ENCODE measurements at places on chromosomes 11 and 22.

GRCh38 chr11:121152764-121153163 lies 51.7 kb downstream of the TECTA start:
- no peak for DNase-seq

GRCh38 chr22:41094041-41094593 lies 1.7 kb downstream of the EP300 start:
- no peak for DNase-seq

DNA sequence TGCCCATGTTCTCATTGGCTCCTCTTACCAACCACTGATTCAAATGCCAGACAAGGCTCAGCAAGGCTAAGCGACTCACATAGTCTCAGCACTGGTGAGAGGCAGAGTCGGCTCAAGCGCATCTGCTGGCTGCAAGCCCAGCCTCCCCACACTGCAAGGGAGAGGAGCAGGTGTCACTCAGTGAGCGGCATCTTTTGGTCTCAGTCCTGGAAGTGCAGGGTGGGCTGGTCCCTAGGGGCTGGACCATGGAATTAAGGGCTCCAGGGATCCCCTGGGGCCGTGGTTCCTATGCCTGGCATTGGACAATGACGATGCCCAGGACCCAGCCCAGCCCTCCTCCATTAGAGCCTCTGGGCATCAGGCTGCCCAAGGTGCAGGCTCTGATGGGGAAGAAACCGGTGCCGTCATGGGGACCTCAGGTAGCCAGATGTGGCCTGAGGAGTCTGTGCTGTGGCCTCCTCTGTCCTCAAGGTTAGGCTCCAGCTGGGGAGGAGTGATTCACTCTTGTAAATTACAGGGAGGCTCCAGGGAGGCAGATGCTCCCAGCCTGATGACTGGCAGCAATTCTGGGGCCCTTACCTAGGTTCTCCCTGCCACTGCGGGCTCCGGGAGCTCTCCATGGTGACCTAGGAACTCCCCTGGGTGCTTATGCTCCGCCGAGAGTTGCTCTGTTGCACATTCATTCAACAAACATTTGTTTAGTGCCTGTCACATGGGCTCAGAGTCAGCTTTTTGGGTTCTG lies 28.0 kb downstream of the FADS2 start:
- no peak for DNase-seq

DNA sequence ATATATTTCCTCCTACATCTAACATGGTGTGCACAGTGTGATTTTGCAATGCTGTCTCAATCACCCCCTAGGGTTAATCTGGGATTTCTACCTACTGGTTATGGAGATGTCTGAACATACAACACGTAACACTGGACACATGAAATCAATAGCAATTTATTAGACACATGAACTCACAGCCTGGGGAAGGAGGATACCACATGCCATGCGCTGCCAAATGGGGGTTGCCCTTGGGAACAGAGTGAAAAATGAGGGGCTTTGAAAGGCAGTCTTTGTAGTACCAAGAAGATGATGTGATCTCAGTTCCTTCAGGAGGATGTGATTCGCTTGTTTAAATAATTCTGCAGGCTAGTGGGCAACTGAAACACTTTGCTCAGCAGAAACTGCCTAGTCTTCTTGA lies 253.6 kb upstream of the LRRC4C start:
- DNase-seq, result no peak

DNA sequence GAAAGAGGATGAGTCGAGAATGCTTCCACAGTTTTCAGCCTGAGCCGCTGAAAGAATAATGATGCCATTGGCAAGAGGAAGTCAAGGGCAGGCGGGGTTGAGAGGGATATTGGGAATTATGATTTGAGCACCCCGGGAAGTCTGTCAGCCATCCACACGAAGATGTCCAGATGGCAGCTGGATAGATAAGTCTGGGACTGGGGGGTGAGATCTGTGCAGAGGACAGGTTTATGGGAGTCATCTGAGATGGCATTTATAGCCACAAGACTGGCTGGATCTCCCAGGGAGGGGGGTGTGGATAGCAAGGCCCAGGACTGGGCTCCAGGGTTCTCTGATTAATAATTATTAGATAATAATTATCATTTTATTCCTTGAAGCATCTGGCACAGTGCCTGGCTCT lies 5.1 kb upstream of the STIP1 start:
- no peak for DNase-seq

DNA sequence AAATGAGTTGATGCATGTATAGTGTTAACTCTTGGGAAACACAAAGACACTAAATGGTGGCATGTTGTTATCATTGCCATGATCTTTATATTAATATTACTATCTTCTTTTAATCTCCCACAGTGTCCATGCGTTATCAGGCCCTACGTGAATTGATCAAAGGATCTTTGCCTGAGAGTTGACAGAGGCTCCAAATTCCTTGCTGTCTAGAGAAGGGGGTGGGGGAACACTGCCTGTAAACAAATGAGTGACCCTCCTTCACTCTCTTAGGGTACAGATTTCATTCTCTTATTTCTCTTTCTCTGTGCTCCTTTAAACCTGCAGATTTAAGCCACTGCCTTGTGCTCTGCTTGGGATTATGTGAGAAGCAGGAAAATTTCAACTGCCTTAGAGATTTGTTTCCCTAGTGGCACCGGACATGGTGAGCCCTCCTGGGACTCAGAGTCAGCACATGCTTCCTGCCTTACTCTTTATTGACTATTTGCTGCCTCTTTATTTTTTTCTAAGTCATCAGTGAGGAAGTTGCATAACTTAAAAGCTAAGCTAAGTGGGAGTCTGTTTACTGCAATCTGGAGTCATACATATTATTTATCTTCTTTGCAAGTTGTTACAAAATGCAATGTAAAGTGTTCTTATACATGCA lies 122.9 kb downstream of the MAML2 start:
- DNase-seq, result no peak

- no peak for DNase-seq
Observed at GRCh38 chr22:49789289-49790141, 38.2 kb downstream of the BRD1 start.

DNA sequence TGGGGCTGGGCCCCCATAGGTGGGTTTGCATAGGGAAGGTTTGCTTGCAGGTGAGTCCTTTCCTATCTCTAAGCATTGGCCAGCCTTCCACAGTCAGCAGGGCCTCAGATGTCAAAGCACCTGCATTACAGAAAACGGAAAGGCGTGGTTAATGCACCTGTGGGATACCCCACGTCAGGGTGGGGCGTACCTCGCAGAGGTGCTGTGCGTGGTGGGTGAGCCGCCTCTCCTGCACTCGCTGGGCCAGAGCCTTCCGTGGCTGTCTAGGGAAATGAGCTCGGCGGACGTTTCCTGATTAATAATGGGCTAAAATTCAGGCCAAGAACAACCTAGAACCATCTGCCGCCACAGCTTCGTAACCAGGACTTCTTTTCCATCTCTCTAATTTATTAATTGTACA lies 32.3 kb downstream of the ST14 start:
- no peak for DNase-seq

- no peak for DNase-seq
Observed at GRCh38 chr11:69466039-69466438, 15.4 kb upstream of the LINC01488 start.

GRCh38 chr11:84476581-84476980 lies 1150.6 kb downstream of the DLG2 start:
- no peak for DNase-seq

- no peak for DNase-seq
Observed at GRCh38 chr11:60159868-60160267, 23.0 kb downstream of the MS4A6A start.

DNA sequence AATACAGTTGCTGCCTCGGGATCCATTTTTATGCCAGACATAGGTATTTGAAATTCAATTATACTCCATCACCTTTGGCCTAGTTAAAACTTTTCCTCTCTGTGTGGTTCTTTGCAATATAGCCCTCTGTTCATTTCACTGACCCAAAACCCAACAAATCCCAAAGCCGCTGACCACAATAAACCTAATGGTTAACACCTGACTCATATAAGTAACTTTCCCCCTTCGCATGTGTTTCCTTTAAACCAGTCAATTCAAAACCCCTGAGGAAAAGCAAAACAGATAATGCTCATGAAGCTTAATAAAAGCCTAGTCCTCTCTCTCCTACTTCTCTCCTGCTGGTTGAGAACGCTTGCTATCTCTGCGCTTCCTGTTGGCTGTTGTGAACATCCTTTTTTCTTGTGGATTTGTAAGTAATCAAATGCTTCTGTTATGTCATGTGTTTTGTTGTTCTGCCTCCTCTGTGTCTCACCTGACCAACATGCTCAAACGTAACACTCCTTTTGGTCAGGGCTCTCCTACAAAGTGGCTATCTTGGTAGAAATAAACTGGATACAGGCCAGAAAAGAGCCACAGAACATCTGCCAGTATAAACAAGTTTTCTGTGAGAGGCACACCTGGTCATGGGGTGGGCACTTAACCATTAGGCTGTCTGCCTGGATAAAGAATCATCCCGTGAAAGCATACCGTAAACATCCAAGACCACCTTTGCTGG lies 652.6 kb downstream of the METTL15 start:
- no peak for DNase-seq

DNA sequence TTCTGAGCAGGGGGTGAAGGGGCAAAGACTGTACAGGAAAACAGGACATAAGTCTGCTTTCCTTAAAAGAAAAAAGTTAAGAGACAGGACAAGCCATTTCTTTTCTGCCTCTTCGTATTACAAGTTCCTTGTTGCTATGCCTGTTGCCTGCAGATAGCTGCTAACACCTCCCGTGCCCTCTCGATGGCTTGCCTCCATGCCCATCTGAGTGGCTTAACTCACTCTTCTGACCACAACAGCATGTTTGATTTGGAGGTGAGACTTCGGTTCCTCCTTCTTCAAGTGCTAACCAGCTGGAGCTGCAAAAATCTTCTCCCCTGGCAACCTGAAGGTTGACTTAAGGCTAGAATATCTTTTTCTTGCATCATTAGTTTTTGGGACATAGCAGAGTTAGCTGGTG lies 103.1 kb downstream of the PRR5L start:
- no peak for DNase-seq

- DNase-seq, result no peak
Observed at GRCh38 chr11:72739240-72740059, 12.8 kb downstream of the ARAP1 start.

DNA sequence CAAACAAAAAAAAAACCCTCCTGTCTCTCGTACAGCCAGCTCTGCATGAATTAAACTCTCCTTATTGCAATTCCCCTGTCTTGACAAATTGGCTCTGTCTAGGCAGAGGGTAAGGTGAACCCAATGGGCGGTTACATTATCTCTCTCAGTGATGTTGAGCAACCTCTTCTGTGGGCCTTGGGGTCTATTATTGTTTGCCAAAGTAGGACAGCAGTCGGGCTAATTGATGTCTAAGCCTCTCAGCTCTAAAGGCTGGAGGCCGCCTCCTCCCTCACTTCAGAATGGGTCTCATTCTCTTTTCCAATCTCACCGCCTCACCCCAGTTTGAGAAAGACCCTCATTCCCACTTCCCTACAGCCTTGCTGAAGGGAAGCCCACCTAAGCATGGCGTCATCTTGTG lies 1.3 kb upstream of the SLC25A45 start:
- DNase-seq, result no peak

GRCh38 chr22:39529487-39529851 lies 3.1 kb downstream of the RPS19BP1 start:
- no peak for DNase-seq

GRCh38 chr11:63970902-63971301 lies 3.5 kb upstream of the COX8A start:
- no peak for DNase-seq

DNA sequence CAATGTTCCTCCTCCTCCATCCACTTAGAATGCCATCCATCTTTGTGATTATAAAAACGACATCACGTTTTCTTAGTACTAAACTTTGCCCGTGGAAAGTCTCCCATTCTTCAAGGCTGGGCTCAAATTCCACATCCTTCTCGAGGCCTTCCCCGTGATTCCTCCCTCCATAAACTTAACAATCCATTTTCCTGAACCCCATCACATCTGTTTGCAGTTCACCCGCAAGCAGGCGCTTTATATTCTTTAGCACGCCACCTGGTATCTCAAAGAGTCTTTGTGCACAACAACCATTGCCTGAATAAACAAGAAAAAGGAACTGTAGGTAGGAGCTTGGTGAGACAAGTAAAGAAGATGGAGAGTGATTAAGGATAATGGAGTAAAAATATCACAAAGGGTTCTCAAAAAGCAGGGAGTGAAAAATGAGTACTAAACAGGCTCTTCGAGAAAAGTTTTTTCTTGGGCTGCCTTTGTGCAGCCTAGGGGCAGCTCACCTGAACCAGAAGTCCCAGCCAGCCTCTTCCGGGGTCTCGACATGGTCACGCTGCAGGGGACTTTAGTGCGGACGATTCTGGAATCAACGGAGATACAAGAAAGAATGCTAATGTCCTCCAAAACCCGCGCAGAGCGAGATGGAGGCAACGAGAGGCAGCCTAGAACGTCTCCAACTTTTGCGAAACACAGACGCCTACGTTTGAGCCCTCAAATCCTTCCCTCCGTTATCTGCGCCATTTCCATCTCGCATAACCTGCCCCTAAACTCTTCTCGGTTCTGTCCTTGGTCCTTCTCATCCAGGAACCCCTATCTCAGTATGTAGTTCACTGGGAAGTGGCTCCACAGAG lies 585 bp downstream of the THYN1 start:
- DNase-seq, result no peak

- no peak for DNase-seq
Observed at GRCh38 chr11:72244361-72245262, 636 bp upstream of the PHOX2A start.

GRCh38 chr11:27122001-27122400 lies 81.4 kb downstream of the BBOX1 start:
- no peak for DNase-seq

GRCh38 chr22:37254867-37255233 lies 10.8 kb upstream of the RAC2 start:
- no peak for DNase-seq

DNA sequence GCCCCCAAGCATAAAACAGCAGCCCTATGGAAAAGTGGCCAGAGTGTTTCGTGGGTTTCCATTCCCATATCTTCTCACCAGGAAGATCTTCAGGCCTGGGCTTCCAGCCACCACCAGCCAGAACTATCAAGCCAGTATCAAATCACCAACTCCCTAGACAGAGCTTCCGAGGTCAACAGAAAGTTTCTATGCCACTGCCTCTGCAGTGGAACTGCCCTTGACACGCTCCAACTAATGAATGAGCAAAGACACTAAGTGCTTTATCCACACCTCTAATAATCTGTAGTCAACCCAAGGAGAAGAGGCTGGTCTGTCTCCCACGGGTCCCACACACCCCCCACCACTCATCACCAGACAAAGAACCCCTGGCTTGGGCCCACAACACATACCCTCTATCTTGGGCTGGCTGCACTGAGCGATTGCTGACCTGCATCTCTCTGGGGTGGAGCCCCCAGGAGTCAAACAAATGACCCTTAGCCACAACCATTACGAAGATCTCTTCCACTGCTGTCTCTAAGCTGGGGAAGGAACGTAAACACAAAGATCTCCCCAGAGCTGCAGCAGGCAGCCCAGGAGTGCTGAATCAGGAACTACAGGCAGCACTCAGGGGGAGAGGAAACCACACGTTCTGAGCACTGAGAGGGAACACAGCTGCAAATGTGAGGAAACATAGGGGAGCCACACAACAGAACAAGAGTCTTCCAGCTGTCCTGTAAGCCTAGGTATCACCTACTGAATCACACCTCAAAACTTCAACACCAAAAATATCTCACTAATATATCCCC lies 9.7 kb downstream of the OR5AN1 start:
- DNase-seq, result no peak

All from activated CD8-positive, alpha-beta memory T cell treated with anti-CD3 and anti-CD28 coated beads for 4 hours (primary cell).